Activated CD4-positive, CD25-positive, alpha-beta regulatory T cell treated with anti-CD3 and anti-CD28 coated beads, Interleukin-2, amount 50 U/mL, for 24 hours (primary cell): ENCODE measurements at places on chromosomes 1 and 21.

DNA sequence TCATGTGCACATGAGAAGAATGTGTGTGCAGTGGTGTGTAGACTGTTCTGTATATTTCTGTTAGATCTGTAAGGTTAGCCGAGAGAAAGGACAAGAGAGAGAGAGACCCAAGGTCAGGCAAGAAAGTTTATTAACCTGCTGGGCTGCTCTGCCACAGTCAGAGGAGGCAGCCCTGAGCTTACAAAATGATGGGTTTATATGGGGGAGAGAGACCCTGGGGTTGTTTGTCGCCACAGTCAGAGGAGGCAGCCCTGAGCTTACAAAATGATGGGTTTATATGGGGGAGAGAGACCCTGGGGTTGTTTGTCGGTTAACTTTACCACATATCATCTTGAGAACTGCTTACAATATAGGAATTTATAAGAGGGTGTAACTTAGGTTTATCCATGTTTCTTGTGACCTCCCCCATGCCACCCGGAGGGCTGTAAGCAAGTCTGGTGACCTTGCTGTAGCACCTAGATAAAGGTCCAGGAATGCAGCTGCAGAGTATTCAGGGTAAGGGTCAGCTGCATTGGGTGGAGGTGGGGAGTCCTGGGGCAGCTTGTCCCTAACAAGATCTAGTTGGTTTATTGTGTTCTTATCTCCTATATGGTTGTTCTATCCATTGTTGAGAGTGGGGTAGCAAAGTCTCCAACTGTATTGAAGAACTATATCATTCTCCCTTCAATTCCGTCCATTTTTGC, 9.3 kb upstream of the ZBTB40 start:
- no peak for ATAC-seq

DNA sequence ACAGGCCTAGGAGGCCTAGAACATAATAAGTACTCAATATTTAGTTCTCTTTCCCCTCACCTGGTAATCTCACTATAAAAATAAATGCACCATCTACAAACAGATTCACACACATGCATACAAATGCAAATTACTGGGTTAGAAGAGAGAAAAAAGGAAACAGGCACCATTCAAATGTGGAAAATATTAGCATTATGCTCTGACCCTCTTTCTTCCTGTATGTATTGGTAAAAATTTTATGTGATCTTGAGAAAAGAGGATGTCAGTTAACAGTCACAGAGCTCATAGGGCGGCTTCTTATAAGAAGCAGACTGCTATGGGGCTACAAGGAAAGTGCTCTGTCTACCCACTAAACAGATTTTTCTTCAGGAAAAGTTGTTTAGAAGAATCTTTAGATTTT, 565.4 kb downstream of the LMO4 start:
- ATAC-seq: no peak

GRCh38 chr21:46050668-46051378, 47.1 kb upstream of the COL6A2 start:
- ATAC-seq: no peak

- ATAC-seq: no peak
Observed at GRCh38 chr1:35364741-35365140, 96.2 kb downstream of the ZMYM4 start.

DNA sequence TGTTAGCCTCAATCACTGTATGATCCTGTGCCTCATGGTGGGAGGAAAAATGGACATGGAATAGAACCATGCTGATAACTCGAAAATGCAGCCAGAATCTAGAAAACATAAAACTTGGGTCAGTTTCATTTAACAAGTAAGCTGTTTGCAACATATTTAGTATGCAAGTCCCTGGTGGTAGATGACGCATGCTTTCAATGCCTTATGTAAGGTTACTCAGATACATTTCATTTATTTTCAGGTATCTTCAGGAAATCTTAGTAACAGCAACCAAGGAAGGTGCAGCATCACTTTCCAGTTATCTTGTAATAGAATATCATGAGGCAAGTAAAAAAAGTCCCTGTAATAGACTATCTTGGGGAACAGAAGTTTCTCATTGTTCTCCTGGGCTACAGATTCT, 92.9 kb downstream of the RYR2 start:
- ATAC-seq: no peak

DNA sequence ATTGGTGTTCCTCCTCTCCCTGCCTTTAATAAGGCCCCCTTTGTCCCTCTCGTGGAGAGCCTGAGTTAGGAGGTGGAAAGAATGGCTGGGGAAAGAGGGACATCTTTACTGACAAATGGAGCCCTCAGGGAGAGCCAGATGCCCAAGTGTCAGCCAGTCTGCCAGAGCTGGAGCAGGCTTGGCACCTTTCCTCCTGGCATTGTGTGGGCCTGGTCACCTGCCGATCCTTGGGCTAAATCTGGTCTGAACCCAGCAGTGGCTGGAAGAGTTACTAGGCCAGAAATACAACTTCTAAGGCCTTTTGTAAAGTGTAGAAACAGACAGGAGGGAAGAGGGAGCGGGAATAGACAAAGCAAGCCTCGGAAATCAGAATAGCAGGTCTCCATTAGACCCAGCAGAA, 24.9 kb downstream of the VANGL1 start:
- no peak for ATAC-seq

GRCh38 chr1:167387251-167387910, 130.9 kb downstream of the CD247 start:
- ATAC-seq: no peak

DNA sequence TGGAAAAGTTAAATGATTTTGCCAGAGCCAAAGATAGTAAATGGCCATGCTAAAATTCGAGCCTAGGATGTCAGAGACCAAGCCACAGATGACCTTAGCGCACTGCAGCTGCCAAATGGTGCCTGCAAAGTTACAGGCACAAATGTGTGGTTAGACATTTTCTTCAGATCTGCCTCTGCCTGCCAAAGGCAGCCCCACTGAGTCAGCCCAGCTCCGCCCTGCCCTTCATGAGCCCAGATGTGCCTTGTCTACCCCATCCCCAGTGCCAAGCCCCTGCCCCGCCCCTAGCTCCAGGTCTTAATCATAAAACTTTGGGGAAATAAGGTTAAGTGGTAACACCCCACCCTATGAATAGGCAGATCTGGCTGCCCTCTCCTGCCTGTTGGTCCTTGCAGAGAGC, 105.9 kb downstream of the DTL start:
- ATAC-seq: no peak

DNA sequence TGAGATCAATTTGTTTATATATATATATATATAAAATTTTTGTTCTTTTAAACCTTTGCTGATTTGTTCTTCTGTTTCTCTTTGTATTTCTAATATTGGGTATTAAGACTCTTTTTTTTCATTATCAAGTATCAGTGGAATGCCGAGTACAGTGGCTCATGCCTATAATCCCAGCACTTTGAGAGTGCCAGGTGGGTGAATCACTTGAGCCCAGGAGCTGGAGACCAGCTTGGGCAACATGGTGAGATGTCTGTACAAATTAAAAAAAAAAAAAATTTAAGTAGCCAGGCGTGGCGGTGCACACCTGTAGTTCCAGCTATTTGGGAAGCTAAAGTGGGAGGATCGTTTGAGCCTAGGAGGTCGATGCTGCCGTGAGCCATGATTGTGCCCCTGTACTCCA, 67.1 kb downstream of the MAST2 start:
- no peak for ATAC-seq

DNA sequence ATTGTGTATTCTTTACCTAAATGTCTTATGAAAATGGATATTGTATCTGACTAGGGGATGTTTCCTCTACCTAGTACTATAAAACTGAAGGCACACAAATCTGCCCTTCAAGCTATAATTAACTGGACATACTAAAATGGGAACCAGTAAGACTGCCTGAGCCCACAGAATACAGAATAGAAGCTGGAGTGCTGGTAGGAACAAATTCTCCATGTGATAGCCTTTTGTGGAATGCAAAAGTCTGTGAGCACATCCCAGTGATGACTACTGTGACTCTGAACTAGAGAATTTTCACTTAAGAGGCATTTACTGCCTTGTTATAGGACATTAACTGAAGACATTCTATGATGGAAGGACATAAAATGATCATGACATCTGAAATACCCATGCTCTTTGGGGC, 30.3 kb downstream of the KIFAP3 start:
- ATAC-seq: no peak

DNA sequence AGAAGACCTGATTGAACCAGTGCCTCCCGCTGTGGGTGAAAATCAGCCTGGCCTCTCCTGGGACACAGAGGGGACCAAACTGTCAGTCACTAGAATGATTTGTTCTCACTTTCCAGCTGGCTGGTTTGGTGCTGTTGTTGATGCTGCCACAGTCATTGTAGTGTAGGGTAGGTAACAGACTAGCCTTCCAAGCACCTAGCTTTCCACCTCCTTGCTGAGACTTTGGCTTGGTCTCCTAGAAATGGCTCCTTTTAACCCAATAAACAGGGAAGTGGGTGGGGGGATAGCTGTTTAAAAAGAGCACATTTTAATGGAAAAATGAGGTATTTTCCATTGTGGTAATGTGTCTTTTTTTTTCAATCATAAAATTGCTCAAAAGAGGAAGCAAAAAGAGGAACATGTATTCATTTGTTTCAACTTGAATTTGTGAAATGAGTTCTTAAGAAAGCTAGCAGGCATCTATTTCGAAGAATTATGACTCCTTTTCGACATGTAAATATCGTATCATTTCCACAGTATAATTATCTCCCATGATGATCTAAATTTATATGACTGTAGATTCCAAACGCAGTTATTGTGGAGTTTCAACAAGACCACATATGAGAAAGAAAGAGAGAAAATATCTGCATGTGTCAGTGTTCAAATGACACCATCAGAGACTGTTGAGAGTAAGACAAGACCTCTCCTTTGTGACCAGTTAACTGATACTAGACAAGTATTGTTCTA, 190.1 kb downstream of the HLX start:
- ATAC-seq: peak; percentile 61

DNA sequence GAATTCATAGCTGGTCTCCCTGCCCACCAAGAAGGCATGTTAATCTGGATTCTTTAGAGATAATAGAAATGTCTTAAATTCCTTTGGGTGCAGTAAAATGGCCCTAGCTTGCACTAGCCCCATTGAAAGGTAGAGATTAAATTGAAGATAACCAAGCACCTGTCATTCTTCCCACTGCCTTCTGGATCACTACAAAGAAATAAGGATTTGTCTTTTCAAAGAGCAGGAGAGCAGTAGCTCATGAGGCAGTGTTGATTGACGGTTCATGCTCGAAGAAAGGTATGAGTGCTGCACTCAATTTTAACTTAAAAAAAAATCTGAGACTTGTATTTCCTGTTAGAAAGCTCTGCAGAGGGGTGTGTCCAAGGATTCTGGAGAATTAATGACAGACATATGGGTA, 74.9 kb upstream of the F3 start:
- no peak for ATAC-seq

DNA sequence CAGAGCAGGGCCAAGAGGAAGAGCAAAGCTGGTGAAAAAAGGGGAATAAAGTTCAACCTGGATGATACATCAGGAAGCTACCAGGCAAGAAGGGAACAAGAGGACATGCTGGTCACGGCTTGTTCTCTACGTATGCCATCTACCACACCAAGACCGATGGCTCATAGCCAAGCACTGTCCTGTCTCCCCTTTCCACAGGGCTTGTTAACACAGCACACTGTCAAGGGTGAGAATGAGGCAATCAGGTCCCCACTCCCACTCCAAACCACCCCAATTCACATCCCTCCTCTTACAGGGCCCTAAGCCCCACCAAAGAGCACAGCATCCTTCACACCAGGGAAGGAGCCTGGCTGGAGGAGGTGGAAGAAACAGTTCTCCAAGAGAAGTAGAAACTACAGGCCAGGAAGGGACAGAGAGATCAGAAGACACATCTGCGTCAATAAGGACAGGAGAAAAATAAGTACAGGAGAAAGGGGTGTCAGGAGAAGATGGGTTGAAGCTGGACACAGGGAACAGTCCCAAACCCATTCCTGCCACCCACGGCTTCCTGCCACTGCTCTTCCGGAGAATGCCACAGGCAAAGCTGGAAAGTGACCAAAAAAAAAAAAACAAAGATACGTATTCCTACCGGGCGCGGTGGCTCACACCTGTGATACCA, 923 bp upstream of the SHC1 start:
- ATAC-seq: no peak

GRCh38 chr1:245774196-245774595, 619.4 kb downstream of the KIF26B start:
- no peak for ATAC-seq

GRCh38 chr1:232597721-232598120, 32.2 kb downstream of the SIPA1L2 start:
- ATAC-seq: no peak

DNA sequence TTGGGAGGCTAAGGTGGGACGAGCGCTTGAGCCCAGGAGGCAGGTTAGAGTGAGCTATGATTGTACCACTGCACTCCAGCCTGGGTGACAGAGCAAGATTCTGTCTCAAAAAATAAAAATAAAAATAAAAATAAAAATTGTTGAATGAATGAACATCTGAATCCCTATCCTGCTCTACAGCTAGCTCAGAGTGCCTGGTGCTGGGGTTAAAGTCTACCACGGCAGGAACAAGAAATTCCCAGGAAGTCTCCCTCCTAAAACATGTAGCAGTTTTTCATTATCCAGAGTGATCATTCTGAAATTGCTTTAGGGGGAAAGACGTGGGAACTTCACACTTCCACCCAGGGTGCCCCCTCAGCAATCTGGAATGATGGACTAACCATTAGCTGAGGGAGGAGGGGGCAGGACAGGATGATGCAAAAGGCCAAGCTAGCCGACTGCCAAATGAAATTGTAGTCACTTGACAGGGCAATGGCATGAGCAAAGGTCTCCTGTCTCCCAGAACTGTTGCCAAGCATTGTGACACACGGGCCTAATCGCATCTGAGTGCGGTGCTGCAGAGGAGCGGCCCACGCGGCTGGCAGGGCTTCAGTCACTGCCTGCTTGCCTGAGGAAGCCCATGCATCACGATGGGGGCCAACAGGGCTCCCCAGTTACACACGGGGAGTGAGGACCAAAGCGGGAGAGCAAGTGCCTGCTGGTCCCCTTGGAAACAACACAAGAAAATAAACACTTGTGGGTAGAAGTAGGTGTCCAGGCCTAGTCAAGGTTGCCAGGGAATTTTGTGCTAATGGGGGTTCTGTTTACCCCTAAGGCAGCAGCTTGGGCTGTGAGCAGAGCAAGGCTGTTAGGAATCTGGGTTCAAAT, 85.7 kb downstream of the NENF start:
- no peak for ATAC-seq

DNA sequence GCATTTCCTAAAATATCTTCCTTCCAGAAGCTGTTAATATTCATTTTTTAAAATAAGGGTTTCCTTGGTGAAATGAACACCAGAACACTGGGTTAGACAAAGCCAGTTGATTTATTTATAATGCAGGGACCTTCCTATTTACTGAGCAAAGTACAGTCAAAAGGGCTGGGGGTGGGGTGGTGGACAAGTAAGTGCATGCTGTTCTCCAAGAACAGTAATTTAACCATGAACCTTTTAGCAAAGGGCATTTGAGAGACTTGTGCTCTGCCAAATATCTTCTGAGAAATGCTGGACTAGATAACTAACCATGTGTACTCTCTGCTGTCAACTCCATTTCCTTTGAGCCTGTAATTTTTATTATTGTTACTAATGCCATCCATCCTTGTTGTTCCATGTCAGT, 100.2 kb downstream of the OMA1 start:
- no peak for ATAC-seq

GRCh38 chr1:154957091-154957657, 1.3 kb upstream of the PBXIP1 start:
- ATAC-seq: no peak
